Stimulated activated CD8-positive, alpha-beta memory T cell treated with anti-CD3 and anti-CD28 coated beads, Interleukin-4, amount 100 ng/mL, for 4 hours (primary cell): ENCODE measurements at places on chromosomes 6 and 20.

DNA sequence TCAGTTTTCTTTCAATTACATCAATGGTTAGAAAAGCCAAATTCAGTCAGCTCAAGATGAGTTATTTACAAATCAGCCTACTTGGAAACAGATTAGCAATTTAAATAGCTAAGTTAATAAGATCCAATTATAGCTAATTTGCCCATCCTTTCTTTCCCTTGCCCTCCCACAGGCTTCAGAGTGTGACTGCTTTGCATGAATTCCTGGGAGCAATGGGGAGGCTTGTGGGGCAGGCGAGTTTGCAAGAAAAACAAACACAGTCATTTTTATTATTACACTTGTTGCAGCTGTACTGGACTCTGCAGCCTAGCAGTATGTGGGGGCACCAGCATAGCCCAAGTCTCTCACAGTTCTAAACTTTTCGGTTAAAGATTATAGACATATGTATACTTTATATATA is 219.0 kb downstream of the NKAIN2 start:
- no peak for DNase-seq

DNA sequence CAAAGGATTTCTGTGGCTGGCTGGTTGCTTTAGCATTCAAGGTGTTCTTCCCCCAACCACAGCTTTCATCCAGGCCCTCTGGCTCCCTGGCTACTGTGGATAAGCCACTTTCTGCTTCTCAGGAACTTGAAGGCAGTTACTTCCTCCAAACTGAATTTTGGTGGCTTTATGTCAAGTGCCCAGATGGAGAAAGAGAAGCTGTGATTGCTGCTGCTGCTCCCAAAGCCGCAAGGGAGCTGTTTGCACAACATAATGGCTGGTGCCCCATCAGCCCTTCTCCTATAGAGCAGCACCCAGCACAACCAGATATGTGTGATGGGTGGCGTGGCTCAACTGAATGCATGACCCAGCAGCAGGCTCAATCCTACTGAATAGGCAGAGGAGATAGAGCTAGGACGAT is 465.2 kb downstream of the MAFB start:
- no peak for DNase-seq

DNA sequence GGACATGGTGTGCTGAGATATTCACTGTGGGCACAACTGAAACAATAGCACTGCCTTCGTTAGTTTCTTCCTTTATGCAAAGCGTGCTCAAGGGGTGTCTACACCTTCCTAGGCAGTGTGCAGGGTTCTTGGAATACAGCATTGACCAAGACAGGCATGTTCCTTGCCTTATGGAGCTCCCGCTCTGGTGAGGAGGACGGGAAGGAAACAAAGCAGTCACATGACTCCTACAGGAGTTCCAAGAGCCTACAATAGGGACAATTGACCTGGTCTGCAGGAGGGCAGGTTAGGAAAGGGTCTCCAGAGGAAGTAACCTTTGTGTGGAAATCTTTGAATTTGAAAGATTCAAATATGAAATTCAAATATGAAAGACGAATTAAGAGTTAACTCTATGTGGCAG is 25.8 kb upstream of the SIRPB2 start:
- DNase-seq, result no peak

DNA sequence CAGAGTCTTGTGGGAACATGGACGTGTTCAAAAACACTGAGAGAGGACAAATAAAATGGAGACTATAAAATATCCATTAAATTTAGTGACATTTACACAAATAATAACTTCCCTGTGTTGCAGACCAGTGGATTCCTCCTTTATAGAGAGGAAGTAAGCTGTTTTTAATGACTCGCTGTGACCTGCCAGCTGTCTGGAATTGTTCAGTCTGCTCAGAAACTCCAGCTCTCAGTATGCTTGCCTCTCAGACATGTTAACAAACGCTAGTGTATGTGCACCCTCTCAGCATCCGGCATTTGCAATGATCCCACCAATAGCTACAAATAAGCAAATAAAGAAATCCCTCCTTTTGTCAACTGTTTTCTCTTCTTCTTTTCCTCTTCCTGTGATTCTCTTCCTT is 158.0 kb upstream of the TCF21 start:
- no peak for DNase-seq

GRCh38 chr20:17960927-17961586 is 7.5 kb downstream of the SNX5 start:
- no peak for DNase-seq
